ENCODE measurements at places on chromosomes 7 and 10. TPM values are rescaled to one million over a fixed set of nuclear protein-coding genes. Genes with fewer than 3 reads are reported as not detected.

GRCh38 chr7:123598657-123599056 lies 3.0 kb upstream of the ASB15 start:
- DNase-seq, result no peak

Gene WDR86
- total RNA-seq, result 0.07 TPM

DNA sequence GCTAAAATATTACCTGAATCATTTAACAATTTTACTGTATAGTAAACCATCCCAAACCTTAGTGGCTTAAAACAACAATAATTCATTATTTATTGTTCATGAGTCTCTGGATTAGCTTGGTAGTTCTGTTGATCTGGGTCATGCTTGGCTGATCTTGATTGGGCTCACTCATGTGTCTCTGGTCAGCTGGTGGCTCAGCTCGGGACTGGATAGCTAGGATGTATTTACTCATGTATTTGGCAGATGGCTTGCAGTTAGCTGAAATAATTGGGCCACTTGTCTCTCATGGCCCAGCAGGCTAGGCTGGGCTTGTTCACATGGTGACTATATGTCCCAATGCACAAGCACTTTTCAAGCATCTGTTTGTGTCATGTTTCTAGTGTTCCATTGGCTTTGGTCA lies 262.8 kb downstream of the BBS9 start:
- peak; percentile 18 for DNase-seq

Gene TMEM229A
- not detected for total RNA-seq

DNA sequence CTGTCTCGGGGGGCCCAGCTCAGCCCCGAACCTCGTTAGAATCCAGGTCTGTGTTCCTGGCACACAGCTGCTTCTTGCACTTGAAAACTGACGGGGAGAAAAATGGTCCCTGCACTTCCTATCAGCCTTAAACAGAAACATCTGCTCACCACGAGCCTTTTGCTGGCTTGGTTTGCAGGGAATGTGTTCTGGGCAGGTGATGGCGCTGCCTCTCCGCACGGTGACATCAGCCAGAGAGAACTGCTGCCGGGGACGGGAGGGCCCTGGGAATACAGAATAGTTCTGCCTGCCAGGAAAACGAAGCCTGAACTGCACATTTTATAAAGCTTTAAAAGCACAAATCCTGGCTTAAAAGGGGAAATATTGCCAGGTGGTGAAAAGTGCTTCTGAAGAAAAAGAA lies 622.5 kb downstream of the TYW1 start:
- DNase-seq, result no peak

- no peak for DNase-seq
Measured at GRCh38 chr7:69517985-69518704, 80.1 kb upstream of the AUTS2 start.

- no peak for DNase-seq
Measured at GRCh38 chr7:96120445-96121225, 201.3 kb downstream of the SLC25A13 start.
